ENCODE measurements at places on chromosomes 4 and X.

DNA sequence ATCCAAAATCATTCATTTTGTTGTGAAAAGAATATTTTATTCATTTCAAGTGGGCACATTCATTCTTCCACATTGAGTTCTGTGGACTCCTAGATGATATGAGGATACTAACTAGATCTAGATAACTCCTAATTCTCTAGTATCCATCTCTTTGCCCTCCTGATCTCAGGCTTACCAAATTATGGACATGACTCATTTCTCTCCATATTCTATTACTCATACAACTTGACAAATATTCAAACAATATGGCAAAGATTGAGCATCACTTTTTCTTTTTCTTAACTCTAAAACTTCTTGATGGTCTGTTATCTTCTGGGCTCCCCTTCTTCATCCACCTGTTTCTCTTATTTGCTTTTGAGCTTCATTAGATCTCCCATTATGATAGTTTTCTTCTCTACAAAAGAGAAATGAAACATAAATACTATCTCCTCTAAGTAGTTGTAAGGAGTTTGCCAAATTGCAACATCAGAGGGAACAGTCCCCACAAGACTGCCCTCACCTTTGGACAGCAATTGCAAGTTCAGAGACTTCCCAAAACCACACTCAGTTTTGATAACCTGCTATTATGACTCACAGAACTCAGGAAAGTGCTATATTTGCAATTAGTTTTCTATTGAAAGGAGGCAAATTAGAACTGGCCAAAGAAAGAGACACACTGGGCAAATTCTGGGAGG, 422.9 kb downstream of the SPRY1 start:
- DNase-seq = no peak

DNA sequence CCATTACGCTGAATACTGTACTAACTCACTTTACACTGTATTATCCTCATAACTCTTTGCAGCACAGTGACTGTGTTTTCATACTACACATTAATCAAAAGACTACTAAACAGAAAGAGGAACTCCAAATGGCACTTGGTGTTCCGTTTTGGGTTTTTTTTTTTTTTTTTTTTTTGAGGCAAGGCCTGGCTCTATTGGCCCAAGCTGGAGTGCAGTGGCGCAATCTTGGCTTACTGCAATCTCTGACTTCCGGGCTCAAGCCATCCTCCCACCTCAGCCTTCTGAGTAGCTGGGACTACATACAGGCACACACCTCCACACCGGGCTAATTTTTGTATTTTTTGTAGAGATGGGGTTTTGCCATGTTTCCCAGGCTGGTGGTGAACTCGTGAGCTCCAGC, 10.7 kb downstream of the KLHL8 start:
- no peak for DNase-seq

DNA sequence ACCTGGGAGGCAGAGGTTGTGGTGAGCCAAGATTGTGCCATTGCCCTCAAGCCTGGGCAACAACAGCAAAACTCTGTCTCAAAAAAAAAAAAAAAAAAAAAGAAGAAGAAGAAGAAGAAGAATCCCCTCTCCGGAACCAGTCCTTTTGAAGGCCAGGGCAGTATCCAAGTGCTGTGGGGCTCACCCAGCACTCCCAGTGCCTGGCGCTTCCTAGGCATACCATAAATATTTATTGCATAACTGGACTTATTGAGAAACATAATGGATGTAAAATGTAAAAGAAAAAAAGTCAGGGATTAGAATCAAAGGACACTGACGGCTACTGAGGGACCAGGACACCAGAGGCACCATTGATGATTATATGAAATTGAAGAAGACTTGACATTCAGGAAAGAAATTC, 162.1 kb upstream of the KIT start:
- no peak for DNase-seq

- DNase-seq = no peak
Observed at GRCh38 chrX:56029691-56030090, 202.5 kb upstream of the KLF8 start.

DNA sequence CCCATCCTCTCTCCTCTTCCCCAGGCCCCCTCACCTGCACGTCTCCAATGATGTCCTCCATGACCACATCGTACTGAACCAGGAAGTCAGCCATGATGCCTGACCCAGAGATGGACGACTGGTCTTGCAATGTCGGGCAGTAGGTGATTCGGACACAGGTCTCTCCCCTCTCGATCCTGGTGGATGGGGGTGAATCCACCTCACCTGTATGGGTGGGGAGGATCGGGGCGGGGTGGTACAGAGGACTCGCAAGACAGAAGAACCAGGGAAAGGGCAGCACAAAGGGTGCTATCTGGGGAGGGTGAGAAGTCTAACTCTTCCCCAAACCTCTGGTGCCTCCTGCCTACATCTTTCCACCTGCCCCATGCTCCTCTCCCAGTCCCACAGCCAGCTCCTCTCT, 9.6 kb downstream of the ITIH6 start:
- no peak for DNase-seq

GRCh38 chrX:52990848-52991247, 32.5 kb upstream of the FAM156A start:
- DNase-seq = no peak

GRCh38 chr4:167578906-167579305, 344.6 kb upstream of the SPOCK3 start:
- no peak for DNase-seq

DNA sequence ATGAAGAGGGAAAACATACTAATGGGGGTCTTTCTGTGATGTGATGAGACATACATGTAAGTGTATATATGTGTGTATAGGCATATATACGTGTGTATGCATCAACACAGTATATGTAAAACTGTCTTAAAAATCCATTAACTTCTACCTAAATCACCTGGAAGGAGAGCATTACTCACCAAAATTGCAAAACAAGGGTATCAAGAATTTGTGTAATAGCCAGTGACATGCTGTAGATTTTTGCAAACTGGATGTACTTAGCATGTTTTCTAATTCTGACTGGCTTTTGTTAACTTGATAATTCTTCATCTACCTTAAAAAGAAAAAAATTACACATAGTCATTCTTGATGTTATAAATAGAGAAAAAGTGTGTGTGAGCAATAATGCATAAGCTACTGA, 104.7 kb downstream of the PRRG1 start:
- no peak for DNase-seq

DNA sequence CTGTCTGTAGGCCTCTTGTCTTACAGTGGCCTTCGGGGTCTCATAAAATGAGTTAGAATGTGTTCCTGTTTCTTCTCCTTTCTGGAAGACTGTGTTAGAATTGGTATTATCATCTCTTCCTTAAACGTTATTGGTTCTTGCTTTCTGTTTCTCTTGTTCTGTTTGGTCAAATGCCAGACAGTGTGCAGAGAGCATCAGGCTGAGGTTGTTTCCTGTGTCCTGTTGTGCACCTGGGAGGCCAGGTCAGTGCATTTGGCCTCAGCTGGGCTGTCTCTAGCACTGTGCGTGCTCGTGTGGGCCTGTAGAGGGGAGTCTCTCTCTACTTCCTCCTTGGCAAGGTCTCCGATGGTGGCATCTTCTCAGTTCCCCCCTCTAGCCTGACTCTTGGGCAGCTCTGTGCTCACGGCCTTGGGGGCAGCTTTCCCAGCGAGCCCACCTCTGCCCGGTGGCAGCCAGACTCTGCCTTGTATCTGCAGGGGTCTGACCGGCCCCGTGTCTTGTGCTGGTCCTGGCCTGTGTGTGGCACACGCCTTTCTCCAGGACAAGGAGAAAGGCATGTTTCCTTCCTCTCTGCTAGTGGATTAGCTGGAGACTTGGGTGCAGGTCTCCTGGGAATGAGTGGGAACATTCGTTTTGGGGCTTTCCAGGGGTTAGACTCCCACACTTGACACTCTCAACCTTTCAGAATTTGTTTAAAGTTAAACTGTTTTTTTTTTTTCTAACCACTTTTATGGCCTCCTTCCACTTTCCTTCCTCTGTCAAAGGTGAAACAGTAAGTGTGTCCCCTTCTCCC, 62.3 kb downstream of the FAM193A start:
- no peak for DNase-seq

DNA sequence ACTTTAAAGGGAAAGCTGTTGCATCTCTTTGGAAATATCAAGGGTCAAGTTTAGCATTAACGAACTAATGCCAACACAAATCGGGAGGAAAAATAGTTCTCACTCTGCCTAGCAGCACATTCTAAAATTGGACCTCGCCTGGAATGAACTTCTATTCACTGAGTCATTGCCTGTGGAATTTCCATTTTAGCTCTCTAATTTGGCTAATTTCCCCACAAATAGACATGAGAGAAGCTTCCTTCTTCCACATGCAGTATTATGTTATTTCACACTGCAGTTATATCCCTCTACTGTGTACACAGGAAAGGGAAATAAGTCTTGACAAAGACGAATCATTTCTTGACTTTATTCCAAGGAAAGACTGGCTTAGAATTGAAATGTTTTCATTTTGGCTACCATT, 9.3 kb downstream of the ZXDA start:
- no peak for DNase-seq

- peak; percentile 31 for DNase-seq
Observed at GRCh38 chr4:123418351-123418931, 21.8 kb downstream of the SPRY1 start.

DNA sequence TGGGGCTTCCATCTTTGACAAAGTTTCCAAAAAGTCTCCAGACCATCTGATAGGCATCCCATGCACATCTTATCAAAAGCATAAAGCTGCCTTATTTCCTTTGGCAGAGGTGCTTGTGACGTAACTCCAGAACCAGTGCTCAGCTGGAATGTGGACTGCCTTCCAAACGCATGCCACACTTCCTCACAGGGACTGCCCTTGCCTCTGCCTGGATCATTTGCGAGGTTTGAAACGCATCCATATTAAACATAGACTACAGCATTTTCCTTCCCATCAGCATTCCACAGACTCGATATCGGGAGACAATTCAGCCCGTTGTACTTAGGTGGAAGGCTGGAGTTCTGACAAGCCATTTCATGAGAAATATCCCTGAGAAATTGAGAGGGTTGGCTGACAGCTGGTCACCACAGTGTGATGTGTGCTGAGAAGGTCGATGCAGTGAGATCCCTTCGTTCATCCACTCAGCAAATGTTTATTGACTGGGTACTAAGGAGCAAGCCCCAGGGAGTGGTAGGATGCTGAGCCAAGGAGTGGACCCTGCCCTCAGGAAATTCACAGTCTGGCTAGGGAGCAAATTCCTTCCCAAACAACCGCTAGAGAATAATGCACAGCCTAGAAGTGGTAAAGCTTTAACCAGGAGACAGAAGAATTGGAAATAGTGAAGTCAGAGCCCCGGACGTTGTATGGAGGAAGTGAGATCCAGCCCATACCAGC, 376.0 kb downstream of the BCOR start:
- DNase-seq = no peak

GRCh38 chrX:672931-673330, 42.3 kb downstream of the SHOX start:
- DNase-seq = no peak

- DNase-seq = no peak
Observed at GRCh38 chr4:112492321-112492720, 23.7 kb downstream of the NEUROG2 start.

DNA sequence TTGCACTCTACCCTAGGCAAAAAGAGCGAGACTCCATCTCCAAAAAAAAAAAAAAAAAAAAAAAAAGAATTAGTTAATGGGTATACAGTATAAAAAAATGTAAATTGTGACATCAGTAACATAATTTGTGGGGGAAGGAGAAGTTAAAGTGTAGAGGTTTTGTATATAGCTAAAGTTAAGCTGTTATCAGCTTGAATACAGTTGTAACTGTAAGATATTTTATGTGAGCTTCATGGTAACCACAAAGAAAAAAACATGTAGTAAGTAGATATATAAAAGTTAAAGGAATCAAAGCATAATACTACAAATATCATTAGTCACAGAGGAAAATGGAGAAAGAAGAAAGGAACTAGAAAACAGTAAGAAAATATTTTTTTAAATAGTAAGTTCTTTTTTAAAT, 53.2 kb upstream of the EPGN start:
- no peak for DNase-seq

- DNase-seq = no peak
Observed at GRCh38 chrX:2677764-2678163, 13.3 kb upstream of the CD99 start.

GRCh38 chr4:73451404-73451803, 15.4 kb downstream of the AFP start:
- no peak for DNase-seq

DNA sequence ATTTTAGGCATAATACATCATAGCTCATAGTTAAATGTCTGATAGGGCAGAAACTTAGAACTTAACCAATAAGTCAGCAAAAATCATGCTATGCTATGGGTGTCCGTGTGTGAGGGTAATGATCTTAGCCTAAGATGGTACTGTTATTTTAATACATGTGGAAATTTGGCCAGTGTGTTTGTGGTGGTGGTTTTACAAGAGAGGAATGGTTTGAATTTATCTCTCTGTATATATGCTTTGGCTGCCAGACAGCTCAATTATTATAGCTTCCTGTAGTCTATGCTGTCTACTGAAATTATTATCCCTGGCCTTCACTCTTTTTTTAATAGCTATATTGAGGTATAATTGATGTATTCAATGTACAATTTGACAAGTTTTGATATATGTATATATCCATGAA, 21.3 kb downstream of the ZNF330 start:
- DNase-seq = no peak
